Gastrocnemius medialis (tissue), 4 donors: ENCODE measurements at places on chromosomes 2 and 18. TPM values are rescaled to one million over a fixed set of nuclear protein-coding genes. Genes with fewer than 3 reads are reported as not detected.

GRCh38 chr2:224405412-224405811 is 3.5 kb upstream of the FAM124B start:
- DNase-seq = no peak

- no peak for DNase-seq
These were observed 45.2 kb upstream of the SP5 start for GRCh38 chr2:170669909-170670308.

Gene FECH
- total RNA-seq = 73.4 TPM

Gene CNDP1
- not detected for total RNA-seq

DNA sequence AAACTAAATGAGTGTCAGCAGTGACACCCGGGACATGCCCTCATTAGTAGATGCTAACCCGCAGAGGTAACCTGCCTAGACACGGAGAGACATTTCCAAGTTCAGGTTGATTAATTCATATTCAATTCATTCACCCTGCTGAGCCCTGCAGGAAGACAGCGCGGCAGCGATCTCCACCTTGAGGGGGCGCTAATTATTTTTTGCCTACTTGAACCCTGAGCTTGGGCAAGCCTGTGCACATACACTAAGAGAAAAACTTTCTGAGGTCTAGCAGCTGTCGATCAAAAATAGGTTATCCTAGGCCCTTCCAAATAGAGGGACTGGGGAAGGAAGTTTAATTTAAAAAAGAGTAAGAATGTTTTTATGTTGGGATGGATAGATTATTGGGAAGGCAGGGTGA is 1.3 kb upstream of the LYPD6 start:
- no peak for DNase-seq

GRCh38 chr2:66665124-66665984 is 230.4 kb downstream of the MEIS1 start:
- no peak for DNase-seq

Gene CGREF1
- 7.1 TPM for total RNA-seq

- DNase-seq = no peak
These were observed 18.6 kb downstream of the THADA start for GRCh38 chr2:43576981-43577892.

GRCh38 chr18:58522132-58522531 is 106.8 kb downstream of the ALPK2 start:
- DNase-seq = no peak

Gene UGT1A6
- total RNA-seq = 0.31 TPM

- no peak for DNase-seq
These were observed 80.4 kb downstream of the CTAGE1 start for GRCh38 chr18:22337306-22337705.

- no peak for DNase-seq
These were observed 6.0 kb downstream of the GPC1 start for GRCh38 chr2:240441326-240441992.

Gene ALK
- not detected for total RNA-seq

GRCh38 chr2:241194811-241195210 is 6.3 kb downstream of the ANO7 start:
- no peak for DNase-seq

Gene SLC16A14
- 0.51 TPM for total RNA-seq

Gene CNRIP1
- 6.4 TPM for total RNA-seq

Gene KCNE4
- 4.3 TPM for total RNA-seq

GRCh38 chr2:15762449-15762848 is 170.8 kb downstream of the DDX1 start:
- DNase-seq = no peak

GRCh38 chr2:6909431-6910385 is 7.5 kb upstream of the RNF144A start:
- DNase-seq = no peak

GRCh38 chr2:101251844-101252407 is 760 bp upstream of the CNOT11 start:
- DNase-seq = no peak

GRCh38 chr2:174585657-174586252 is 11.8 kb downstream of the WIPF1 start:
- no peak for DNase-seq

Gene CRYGC
- not detected for total RNA-seq

Gene CHRNG
- 35.5 TPM for total RNA-seq

Gene SERPINE2
- total RNA-seq = 2.8 TPM

Gene LGALSL
- 19.6 TPM for total RNA-seq

Gene XIRP2
- total RNA-seq = 3,644 TPM

Gene TUBA3E
- not detected for total RNA-seq

Gene CRYBA2
- not detected for total RNA-seq

DNA sequence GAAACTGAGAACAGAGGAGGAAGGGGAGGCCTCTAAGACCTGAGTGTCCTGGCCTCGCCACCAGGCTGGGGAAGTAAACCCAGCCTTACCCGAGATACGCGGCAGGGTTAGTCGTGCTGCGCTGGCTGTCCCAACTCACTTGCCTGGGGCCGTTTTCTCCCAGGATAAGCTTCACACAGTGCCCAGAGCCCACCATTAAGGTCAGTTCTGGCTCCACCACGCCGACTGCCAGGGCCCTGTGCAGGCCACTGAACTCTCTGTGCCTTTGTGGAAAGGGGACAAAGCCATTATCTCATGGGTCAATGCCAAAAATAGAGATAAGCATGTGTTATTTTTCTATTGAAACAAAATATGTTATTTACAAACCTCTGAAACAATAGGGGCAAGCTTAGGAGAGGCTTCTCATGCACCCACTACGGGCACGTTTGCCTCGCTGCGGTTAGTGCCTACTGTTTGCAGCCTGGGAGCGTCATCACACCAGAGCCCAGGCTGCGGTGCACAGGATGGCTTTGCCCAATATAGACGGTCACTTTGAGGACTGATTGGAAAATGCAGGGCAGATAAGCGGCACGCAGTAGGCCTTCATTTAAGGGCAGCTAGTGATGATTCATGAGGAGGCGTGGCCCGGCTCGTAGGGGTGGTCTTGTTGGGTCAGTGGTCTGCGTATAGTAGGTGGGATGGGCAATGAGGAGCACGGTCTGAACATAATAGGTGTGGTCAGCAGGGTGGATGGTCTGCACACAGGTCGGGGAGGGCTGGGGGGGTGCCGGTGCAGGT is 242.1 kb downstream of the GLI2 start:
- no peak for DNase-seq

Gene CDK15
- total RNA-seq = 0.29 TPM

DNA sequence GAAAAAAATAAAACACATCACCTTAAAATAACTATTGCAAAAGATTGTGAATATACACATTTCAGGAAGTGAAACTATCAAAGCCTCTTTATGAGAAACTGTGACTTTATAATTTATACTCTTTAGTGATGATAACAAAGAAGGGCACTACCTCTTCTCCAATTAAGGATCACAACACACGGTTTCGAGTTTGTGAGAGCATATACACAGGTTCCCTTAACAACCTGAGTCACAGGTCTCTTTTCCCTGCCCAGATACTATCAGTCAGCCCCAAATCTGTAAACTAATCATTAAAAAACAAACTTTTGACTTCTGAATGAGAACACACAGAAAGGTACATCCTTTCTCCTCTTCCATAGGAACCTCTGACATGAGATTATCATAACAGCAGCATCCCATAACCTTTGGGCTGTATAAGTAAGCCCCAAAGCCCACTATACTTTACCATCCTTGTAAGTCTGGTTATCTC is 44.9 kb downstream of the PTPN2 start:
- no peak for DNase-seq

Gene ARHGAP28
- 4.8 TPM for total RNA-seq

Gene TMEM163
- not detected for total RNA-seq

GRCh38 chr18:41666231-41666630 is 288.8 kb upstream of the PIK3C3 start:
- DNase-seq = no peak

Gene CDH20
- 1.6 TPM for total RNA-seq

Gene SERPINB2
- not detected for total RNA-seq

- DNase-seq = no peak
These were observed 38.5 kb downstream of the CARF start for GRCh38 chr2:202950592-202950991.

Gene HJURP
- total RNA-seq = not detected

GRCh38 chr2:107597507-107597906 is 229.2 kb upstream of the RGPD4 start:
- DNase-seq = no peak

DNA sequence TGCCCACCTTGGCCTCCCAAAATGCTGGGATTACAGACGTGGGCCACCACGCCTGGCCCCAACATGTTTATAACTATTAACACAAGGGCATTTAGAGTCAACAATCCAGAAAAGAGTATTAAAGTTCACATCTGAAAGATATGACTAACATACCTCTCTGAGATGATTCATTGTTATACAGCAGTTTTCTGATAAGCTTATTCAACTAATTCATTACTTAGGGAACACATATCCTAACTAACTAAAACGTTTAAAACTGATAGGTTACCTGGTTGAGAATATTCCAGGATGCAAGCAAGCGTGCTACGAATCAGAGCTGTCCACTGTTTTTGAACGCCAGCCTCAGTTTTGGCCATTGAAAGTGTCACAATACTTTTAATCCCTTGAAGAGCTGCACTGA is 34.0 kb upstream of the STRN start:
- DNase-seq = no peak

DNA sequence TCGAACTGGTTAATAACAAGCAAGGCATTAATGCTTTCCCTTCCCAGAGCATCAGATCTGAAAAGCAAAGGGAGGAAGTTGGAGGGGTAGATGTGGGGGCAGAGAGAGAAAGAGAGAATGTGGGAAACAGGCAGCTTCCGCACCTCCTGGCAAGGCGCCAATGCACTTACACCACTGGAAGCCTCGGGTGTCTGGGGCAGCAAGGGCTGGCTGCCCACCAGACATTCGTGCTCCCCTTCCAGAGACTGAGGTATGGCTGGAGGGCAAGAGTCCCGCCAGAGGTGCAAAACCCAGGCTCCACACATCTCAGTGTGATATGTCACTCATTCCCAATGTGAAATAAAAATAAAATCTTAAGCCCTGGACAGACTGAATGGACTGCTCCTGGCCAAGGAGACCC is 46.4 kb downstream of the TEX51 start:
- no peak for DNase-seq

Gene C1QL2
- total RNA-seq = not detected

Gene LIMS3
- 13.2 TPM for total RNA-seq
